ENCODE measurements at places on chromosomes 12 and 14.

- DNase-seq, result no peak
Measured at GRCh38 chr14:101369194-101369915, 191.9 kb upstream of the DIO3 start.

- DNase-seq, result no peak
Measured at GRCh38 chr14:83473416-83474235, 1940.0 kb upstream of the SEL1L start.

GRCh38 chr12:81360916-81361315 is 283.0 kb downstream of the ACSS3 start:
- no peak for DNase-seq

GRCh38 chr12:6440391-6440790 is 4.4 kb upstream of the CD27 start:
- DNase-seq, result no peak

GRCh38 chr12:15669256-15669948 is 119.8 kb downstream of the EPS8 start:
- DNase-seq, result no peak
